ENCODE measurements at places on chromosomes 3 and 15.

DNA sequence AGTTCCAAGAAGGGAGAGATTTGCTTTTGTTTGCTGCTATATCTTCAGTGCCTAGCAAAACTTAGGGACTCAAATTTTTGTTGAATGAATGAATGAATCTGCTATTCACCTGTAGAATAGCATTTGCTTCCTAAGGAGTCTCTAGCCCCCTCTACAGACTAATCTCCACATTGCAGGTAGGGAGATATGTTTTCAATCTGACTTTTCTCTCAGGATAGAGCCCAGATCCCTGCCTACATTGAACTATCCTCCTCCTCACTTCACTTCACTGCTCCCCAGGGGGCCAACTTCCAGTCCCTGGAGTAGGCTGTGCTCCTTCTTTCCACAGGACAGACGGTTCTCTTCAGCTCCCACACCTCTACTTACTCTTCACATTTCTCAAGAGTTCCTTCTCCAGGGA lies 81.9 kb upstream of the PTX3 start:
- no peak for DNase-seq

GRCh38 chr3:27471923-27472550 lies 12.1 kb downstream of the SLC4A7 start:
- DNase-seq: no peak

GRCh38 chr3:188978421-188979171 lies 193.2 kb upstream of the TPRG1 start:
- no peak for DNase-seq

DNA sequence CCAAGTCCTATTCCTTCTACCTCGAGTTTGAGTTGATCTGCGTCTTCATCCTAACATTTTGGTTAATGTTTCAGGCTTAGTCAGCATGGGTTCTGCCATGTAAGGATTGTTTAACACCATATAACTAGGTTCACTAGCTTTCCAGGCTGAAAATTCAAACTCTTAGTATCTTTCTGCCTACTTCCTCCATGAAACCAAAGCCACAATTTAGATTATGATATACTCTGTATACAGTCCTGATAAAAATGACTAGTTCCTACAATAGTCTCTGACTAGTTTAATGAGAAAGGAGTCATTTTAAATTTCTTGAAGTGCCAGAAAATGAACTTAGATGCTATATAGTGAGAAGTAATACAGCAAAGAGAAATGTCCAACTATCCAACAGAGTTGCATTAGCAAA lies 6.6 kb upstream of the BTLA start:
- DNase-seq: no peak

GRCh38 chr15:51106481-51106880 lies 11.8 kb upstream of the TNFAIP8L3 start:
- no peak for DNase-seq

DNA sequence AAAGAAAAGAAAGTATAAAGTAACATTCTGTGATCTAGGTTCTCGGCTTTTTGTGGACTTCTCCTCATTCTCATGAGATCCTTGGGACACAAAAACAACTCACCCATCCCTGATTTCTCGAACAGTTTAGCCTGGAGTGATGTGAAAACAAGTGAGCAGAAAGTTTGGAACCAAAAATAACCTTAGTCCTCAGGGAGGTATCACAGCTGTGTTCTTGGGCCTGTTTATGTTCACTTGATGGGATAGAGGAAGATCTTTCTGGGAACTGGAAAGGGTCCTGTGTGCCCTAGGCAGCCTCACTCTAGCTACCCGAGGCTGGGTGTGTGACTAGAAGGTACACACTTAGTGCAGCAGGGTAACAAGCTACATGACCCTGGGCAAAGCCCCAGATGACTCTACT lies 308.8 kb upstream of the PDZRN3 start:
- no peak for DNase-seq

DNA sequence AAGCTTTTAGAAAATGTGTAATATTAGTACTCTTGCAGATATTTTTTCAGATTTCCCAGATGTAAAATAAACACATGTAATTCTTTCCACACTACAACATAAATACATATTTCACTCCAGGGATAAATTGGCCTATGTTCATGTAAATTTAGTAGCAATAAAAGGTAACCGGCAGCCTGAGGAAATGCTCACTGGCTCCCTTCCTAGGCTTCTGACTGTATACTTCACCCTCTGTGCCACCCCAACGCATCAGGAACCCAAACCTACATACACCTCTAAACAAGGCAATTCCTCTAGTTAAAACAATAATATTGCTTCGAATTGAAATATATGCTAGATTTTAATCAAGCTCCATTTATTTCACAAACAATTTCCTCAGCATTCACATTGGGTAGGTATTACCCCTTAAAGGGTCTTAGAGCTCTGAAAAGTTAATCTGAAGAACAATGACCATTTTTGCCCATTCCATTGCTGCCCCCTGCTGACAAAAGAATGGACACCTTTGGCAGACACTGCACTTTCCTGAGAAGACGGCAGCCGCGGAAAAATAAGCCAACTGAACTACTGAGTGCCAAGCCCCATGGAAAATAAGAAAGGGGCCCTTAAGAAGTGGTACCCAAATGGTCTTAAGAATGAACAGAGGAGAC lies 212.5 kb downstream of the OSBPL10 start:
- DNase-seq: no peak

DNA sequence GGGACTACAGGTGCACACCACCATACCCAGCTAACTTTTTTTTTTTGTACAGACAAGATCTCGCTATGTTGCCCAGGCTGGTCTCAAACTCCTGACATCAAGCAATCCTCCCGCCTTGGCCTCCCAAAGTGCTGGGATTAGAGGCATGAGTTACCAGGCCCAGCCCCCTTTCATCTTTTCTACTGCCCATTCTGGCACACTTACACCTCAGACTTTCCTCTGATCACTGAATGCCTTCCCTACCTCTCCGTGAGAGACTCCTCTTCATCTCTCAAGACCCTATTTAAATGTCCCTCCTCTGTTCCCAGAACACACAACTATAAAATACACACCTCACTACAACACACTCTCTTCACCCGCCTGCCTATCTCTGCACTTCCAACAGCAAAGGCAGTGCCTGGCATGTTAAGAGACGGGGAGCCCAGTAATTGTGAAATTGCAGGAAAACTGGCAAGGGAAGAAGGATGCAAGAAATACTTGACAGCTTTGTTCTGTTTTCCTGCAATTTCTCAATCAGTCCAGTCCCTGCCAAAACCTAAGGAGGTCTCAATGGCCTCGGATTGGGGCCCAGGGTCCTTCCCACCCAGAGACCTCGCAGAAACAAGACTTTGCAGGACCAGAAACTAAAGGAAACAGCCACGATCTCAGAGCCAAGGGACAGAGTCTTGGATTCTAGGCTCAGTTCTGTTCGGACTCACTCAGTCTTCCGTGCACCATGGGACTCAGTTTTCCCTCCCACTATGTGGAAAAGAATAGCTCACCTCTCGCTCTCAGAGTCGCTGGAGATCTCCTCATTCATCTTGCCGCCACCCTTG lies 849 bp downstream of the RRP9 start:
- DNase-seq: no peak

Data from HFF-Myc (cell line).